ENCODE measurements at places on chromosomes 11 and 22.

GRCh38 chr11:67483831-67484665, 1.2 kb downstream of the AIP start:
- DNase-seq, result no peak

DNA sequence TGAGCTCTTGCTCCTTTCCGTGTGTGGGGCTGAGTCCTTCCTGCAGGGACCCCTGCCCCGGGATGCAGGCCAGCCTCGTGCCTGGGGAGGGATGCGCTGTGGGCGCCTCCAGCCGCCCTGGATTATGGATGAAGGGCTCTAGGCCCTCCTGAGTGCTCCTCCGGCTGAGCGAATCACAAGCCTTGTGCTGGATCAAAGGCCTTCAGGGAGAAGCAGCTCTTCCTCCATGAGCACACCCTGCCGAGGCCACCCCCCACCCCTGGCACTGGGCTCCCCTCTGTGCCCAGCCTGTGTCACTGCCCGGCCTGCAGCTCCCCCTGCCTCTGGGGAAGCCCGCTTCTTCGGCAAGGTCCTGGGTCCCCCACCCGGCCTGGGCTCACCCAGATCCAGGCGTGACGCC, 43.8 kb downstream of the BRSK2 start:
- no peak for DNase-seq

GRCh38 chr11:93244018-93244417, 46.2 kb upstream of the SLC36A4 start:
- no peak for DNase-seq

DNA sequence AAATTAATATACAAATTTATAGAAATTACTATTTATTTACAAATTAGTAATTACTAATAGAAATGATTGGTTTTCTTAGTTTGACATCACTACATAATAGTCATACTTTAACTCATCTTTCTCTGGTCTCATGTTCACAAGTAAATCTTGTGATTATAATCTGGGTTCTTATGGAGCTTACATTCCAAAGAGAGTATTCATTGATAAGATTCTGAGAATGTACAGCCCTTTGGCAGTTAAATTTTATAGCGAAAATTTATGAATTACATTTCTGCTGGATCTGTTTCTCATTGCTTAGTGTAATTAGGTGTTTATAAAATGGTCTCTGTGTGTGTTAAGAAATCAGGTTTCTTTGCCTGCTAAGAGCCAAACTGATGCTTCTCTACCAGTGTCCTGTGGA, 175.2 kb downstream of the TMEM135 start:
- DNase-seq, result no peak

GRCh38 chr11:114233755-114234154, 62.4 kb upstream of the NNMT start:
- DNase-seq, result no peak

DNA sequence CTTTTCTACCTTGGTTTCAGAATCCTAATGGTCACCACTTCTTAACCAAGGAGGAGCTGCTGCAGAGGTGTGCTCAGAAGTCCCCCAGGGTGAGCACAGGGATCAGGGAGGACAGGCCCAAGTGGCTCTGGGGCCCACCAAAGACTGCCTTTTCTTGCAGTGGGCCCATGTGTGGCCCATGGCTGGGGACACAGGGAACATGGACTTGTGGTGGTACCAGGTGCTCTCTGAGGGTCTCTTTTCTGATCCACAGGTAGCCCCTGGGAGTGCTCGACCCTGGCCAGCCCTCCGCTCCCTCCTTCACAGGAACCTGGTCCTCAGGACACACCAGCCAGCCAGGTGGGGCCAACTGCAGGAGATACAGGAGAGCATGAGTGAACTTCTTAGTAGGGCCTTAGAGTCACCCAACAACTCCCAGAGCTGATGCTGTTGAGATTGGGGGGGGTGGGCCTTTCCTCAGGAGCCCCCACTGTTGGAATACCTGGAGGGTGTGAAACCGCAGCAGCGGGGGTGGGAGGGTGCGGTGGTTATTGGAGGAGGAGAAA, 2.0 kb downstream of the MUS81 start:
- no peak for DNase-seq

DNA sequence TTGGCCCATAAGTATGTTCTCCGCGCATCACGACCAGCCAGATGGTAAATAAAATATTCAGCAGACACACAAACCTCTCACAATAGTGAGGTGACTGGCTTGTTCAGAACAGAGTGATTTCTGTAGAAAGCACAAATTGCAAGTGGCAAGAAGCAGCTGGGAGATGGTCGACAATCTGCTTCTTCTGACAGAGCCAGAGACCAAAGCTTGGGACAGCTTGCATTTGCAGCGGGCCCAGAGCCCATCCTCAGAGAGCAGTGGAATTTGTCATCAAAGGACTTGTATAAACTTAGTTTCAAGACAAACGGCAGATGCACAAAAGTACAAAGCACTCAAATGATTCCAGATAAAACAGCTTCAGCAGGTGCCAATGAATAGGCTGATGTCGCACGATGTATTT, 7.6 kb upstream of the GALNT18 start:
- no peak for DNase-seq

DNA sequence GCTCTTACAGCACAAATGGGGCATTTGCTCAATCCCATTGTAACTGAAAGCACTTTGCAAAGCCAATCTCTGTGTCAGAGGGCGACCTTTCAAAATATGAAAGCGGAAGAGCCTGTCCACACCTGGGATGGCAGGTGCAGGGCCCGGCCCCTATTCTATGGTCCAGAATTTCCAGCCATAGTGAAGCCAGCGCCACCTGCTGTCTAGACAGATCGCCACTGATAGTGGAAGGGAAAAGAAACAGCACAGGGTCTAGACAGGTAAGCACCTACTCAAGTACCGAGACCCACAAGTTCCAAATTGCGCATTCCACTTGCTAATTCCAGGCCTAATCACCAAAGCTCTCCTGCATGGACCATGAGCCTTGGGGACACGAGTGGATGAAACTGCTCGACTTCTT, 141.4 kb downstream of the NTM start:
- no peak for DNase-seq

GRCh38 chr11:73425108-73425507, 48.9 kb downstream of the RELT start:
- DNase-seq, result no peak

DNA sequence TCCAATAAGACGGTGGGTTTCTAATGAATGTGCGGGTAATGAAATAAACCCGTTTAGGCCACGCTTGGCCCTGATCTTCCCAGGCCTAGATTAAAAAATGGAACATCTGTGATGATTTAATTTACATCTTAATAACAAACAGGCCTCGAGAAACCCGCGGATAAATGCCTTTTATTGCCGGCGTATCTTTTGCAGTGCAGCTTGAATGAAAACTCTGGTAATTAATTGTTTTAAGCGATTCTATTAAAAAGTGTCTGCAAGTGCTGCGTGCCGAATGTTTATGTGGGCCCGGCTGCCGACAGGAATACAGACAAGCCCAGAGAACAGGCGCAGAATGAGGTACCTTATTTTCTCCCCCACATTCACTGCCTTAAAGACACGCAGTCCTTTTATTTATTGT, 420.7 kb downstream of the MN1 start:
- DNase-seq, result no peak

- no peak for DNase-seq
Observed at GRCh38 chr11:128688896-128689546, 4.9 kb upstream of the FLI1 start.

- DNase-seq, result no peak
Observed at GRCh38 chr22:49214976-49215375, 612.7 kb downstream of the BRD1 start.

GRCh38 chr22:29081517-29082236, 8.8 kb downstream of the KREMEN1 start:
- DNase-seq, result no peak

DNA sequence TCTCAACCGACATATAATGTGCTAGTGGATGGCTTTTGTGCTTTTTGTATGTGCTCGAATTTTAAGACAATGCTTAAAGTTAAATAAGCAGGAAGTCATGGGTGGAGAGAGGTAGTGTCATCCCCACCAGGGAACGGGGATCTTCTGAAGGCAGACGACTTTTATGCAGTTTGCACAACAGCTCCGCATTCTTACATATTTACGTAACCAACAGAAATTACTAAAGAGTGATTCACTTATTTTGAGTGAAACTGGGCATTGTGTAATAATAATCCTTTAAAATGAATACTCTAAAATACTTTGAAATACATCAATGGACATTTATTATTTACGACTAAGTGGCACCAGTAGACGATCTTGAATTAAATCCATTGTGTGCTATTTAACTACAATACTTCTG, 305.1 kb downstream of the CNTN5 start:
- DNase-seq, result no peak

DNA sequence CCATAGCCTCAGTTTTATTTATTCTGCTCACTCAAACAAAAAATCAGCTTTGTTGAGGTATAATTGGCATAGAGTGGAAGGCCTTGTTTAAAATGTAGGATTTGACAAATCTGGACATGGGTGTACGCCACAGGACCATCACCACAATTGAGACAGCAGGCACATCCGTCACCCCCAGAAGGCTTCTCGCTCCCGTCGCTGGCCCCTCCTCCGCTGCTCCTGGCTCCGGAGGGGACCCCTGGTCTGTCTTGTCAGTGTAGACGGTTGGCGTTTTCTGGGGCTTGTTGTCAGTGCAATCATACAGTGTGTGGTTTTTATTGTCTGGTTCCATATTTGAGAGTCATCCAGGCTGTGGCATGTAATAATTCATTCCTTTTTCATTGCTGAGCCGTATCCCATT, 97.6 kb downstream of the KCNQ1 start:
- no peak for DNase-seq

GRCh38 chr11:22792497-22792896, 37.1 kb downstream of the SVIP start:
- no peak for DNase-seq

GRCh38 chr22:26564181-26564580, 25.8 kb downstream of the TPST2 start:
- DNase-seq, result no peak

DNA sequence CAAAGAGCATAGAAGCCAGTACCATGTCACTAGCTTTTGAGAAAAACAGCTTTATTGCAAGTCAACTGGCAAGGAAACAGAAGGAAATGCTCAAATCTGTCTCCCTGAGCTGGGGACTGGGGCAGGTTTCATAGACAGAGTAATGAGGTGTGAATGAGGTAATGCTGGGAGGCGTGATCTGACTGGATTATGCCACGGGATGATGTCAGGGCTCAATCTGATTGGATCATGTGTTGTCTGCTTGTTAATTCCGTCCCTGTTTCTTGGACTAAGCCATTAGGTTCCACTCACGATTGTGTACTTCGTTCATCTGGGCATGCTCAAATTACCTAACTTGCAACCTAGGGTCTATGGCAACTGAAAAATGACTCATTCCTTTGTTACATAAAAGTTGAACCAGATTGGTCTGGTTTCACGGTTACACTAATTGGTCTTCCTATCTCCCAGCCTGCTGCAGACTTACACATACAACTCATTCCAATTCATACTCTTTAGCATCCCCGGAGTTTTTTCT, 20.2 kb upstream of the OR10A5 start:
- no peak for DNase-seq

GRCh38 chr11:20117291-20117690, 43.0 kb downstream of the DBX1 start:
- no peak for DNase-seq

DNA sequence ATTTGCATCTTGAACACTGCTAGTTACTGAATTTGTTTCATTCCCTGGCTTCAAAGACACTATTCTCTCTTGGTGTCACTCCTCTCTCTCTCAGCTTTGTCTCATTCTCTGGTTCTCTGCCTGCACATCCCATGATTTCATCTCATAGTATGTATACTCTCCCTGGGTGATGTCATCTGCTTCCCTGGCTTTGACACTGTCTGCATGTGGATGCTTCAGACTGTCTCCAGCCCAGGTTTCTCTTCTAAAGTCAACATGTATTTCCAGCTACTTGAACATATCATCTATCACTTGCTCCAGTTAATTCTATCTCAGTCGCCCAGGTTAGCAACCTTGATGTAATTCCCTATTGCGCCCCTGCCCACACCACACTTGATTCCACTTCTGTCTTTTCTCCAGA, 9.3 kb upstream of the ACAT1 start:
- peak; percentile 14 for DNase-seq

DNA sequence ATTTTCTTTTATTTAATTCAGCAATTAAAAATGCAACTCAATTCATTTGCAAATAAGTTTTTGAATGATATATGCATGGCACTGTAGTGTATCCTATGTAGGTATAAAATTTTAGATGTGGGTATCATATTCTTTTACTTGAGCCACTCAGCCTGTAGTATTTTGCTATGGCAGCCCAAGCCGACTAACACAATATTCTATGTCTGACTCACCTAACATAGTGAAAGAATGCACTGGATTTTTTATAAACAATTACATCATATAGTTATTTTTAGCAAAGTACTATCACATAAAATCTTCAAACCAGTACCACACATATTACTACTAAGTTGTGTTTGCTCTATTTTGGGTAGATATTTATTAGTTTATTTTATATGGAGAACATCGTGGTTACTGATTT, 21.9 kb upstream of the GRIA4 start:
- DNase-seq, result no peak

- DNase-seq, result no peak
Observed at GRCh38 chr11:120867531-120867930, 156.4 kb upstream of the TBCEL start.

- no peak for DNase-seq
Observed at GRCh38 chr11:121191818-121192217, 90.8 kb downstream of the TECTA start.

DNA sequence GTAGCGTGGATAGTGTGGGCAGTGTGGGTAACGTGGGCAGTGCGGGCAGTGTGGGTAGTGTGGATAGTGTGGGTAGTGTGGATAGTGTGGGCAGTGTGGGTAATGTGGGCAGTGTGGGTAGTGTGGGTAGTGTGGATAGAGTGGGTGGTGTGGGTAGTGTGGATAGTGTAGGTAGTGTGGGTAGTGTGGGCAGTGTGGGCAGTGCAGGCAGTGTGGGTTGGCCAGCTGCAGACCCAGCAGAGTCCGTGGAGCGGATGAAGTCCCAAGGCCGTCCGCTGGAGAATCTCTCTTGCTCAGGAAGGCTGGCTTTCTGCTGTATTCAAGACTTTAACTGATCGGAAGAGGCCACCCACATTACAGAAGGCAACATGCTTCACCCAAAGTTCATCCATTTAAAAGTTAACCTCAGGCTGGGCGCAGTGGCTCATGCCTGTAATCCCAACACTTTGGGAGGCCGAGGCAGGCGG, 26.1 kb upstream of the KRTAP5-6 start:
- DNase-seq, result no peak

- no peak for DNase-seq
Observed at GRCh38 chr11:69654001-69654659, 13.2 kb downstream of the CCND1 start.

- no peak for DNase-seq
Observed at GRCh38 chr11:35618497-35619115, 346 bp downstream of the FJX1 start.
